ENCODE measurements at places on chromosomes 11 and 22.

DNA sequence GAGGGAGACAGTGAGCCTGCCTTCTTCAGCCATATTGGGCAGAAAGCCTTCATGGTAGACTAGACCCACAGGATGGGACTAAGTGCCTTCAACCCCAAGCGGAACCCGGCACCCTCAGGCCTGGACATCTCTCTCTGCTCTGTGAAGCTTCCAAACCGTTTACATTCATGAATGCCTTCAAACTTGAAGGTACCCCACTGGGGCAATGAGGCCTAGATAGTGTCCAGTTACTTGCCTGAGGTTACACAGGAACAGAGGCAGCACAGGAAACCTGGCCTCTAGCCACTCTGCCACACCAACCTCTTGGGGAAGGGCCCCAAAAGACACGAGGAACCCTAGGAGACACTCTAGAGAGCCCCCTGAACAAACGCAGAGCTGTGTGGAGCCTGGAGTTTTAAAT, 14.5 kb upstream of the CYP2R1 start:
- no peak for DNase-seq

GRCh38 chr11:17735818-17736578, 1.4 kb downstream of the KCNC1 start:
- no peak for DNase-seq

GRCh38 chr11:1529286-1529685, 42.7 kb upstream of the MOB2 start:
- DNase-seq = no peak

GRCh38 chr11:46290598-46291309, 13.3 kb downstream of the CREB3L1 start:
- DNase-seq = no peak

GRCh38 chr11:112013497-112014164, 11.6 kb upstream of the DLAT start:
- DNase-seq = no peak

DNA sequence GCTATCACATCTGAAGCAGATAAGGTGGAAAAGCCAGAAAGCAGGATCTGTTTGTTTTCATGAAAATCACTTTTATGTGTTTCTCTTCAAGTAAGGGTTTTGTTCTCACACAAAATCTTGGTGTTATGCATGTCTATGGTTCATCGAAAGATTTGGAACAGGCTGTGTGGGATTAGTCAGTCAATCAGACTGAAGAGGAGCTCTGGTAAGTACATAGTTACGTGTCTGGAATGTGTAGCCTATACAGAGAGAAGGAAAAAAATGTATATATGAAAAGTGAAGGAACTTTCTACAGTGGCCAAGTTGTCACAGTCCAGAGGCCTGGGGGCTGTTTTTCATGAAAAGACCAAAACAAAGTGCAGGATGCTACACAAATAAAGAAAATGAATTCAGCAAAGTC, 156.7 kb downstream of the CNTN5 start:
- no peak for DNase-seq

GRCh38 chr11:44426119-44426518, 116.2 kb upstream of the ALX4 start:
- no peak for DNase-seq

GRCh38 chr11:3783611-3784010, 13.7 kb downstream of the NUP98 start:
- DNase-seq = no peak

DNA sequence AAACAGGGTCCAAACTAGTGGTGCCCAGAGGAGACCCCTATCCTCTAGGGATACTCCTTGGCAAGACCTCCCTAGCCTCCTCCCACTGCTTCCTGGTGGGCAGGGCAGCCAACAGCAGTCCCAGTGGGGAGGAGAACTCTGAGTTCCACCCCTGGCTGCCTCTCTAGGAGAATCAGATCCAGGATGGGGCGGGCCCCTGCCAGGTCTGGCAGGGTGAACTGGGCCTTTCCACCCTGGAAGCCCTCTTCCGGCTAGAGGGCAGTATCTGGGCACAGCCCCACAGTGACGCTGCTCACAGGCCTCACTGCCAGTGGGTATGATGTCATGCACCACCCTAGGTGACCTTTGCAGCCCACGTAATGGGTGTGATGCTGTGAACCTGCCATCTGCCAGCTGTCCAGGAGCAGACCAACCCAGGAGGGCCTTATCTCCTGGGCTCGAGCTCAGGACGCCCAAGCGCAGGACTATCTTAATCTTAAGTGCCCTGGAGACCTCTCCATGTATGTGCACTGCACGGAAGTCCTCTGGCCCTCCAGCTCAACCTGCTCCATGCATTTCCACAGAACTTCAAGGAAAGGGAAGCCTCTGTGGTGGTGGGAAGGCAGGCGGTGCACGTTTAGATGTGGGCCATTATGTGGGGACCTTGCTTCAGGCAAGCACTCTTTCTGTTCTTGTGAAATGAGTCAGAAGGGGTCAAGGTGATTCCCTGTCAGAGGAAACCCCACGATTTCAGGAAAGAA, 31.8 kb upstream of the FCHSD2 start:
- DNase-seq = no peak

DNA sequence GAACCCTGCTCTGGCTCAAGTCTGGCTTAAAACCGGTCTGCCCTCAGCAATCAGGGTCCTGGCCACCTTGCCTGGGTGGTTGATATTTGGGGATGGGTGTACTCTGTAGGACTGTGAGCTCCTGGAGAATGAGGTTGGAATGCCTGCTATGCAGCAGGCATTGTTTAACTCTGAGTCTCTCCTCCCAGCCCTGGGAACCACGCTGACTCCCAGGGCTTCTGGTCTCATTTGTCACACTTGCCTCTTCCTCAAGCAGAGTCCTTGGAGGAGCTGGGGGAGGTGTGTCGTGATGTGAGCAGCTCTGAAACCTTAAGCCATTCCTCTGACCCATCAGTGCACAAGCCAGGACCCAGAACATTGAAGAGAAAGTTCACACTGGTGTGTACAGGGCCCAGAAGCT, 340.1 kb downstream of the MN1 start:
- no peak for DNase-seq

DNA sequence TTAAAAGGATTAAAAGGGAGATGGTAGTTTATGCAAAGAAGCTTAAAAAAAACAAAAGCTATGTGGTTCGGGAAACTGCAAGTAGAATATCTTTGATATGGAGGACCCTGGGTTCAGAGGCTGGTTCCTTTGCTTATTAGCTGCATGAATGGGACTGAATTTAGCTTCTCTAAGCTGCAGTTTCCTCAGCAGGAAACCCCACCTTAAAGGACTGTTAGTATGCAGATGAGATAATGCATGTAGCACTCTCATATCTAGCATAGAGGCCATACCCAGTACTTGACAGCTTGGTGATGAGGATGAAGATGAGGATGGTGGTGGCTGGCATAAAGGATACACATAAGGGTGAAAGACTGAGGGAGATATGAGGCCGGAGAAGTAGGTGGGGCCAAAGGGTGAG, 134.6 kb downstream of the RRAS2 start:
- no peak for DNase-seq

DNA sequence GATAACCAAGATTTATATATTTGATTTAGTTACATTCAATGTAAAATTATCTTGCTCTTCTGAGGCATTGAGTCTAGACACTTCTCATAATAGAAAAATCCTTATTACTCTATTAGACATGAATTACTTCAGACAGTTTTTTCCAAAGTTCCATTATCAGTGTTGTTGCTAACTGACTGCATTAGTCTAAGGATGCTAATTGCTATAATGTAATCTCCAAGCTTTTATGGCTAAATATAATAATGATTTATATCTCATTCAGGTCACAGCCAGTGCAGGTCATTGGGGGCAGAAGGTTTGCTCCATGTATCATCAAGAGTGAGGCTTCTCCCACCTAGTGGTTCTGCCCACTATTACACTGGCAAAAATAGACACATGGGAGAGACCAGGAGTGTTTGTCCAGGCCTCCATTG, 377.2 kb upstream of the DDI1 start:
- no peak for DNase-seq

GRCh38 chr11:889687-890475, 20.7 kb downstream of the CHID1 start:
- no peak for DNase-seq

DNA sequence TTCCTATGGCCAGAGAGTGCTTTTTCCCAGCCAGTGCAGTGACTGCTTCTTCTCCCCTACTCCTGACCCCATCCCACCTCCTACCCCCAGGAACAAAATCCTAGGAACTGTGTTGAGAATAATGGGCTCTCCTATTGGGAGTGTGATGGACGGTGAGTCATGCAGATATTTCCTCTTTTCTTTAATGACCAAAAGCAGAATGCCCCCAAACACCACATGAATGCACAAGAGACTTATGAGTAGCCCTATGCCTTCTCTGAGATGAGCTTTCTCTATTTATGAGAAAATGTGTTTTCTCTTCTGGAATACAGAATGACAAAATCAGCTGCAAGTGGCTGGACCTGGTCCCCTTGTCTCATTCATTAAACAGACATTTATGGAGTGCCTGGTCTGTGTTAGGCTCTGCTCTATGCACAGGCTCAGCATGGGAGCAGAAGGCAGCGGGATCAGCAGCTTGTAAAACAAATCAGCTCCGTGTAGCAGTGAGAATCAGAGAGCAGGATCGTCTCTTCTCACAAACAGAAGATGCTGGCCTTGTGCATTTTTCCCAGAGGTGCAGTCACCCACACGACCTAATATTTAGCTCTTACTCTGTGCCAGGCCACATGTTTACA, 47.5 kb upstream of the GALNT18 start:
- DNase-seq = no peak

GRCh38 chr11:43941257-43941994, 1.0 kb upstream of the C11orf96 start:
- DNase-seq = no peak

DNA sequence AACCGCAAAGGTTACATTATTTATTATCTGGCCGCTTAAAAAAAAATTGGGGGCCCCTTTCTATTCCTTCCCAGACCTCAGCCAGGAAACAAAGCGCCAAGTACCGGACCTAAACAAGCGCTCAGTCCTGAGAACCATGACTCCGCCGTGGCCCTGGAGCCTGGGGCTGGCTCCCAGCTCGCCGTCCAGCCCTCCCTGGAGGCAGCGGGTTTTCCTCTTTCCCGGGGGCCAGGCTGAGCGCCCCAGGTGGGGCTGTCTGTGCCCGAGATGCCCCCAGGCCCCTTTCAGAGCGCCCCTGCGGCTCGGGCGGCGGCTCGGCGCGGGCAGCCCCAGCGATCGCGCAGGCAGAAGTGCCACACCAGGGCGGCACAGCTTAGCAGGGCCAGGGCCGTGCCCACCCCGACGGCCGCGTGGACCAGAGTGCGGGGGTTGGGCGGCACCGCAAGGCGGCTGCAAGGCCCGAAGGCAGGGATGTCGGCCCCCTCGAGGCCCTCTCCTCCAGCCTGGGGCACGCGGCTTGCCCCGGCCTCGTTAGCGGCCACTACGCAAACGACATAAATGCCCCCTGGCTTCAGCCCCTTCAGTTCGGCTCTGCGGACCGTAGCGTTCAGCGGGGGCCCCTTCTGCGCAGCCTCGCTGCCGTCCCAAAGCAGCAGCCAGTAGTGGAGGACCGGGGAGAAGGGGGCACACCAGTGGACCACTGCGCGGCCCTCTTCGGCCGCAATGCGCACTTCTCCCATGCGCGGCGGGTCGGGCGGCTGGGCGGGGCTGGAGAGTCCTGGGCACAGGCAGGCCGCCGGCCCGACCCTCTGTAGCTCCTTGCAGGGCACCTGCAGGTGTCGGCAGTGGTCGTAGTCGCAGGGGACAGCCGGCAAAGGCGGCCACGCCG, 1.6 kb downstream of the LRRN4CL start:
- DNase-seq = no peak

DNA sequence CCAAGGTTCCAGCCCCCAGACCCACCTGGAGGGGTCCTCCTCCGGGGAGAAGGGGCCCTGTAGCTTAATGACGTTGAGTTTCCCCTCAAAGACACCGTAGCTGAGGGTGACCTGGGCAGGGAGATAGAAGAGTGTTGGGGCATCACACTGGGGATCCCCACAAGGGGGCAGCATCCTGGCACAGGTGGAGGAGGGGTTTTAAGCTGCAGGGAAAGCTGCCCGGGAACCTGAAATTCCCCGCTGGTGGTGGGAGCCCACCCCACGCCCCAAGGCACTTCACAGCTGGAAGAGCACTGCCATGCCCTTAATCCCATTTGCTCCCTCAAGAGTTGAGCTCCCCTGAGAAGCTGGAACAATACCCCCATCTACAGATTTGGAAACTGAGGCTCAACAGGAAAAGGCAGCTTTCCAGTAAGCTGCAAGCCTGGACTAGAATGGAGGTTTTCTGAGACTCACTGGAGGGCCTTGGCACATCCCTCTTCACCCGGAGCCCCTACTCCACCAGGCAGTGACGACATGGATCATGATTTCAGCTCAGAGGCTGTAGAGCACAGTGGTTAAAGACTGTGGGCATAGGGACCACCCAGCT, 13.7 kb downstream of the MFNG start:
- peak; percentile 22 for DNase-seq

- no peak for DNase-seq
These were observed 1417.4 kb downstream of the TBC1D22A start for GRCh38 chr22:48179571-48180546.

DNA sequence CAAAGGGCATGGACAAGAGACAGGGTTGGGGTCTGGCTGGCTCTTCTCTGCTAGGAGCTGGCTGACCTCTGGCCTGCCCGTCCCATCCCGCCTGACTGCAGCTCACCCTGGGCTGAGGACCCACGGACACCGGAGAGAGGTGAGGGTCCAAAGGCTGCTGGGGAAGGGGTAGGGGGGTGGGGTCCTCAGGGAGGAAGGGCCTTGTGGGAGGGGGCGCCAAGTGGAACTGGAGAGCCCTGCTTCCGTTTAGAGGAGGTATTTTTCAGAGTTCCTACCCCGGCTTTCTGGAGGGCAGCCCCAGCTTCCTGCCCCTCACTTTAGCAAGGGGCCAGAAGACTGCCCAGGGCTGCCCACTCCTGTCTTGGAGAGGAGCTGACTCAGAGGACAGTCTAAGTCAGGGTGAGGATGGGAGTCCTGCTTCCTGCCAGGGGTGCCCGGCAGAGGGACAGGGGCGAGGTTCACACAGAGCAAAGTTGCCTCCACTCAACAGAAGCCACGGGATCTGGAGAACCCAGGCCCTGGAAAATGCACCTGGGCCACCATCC, 7.1 kb downstream of the LARGE2 start:
- DNase-seq = no peak

DNA sequence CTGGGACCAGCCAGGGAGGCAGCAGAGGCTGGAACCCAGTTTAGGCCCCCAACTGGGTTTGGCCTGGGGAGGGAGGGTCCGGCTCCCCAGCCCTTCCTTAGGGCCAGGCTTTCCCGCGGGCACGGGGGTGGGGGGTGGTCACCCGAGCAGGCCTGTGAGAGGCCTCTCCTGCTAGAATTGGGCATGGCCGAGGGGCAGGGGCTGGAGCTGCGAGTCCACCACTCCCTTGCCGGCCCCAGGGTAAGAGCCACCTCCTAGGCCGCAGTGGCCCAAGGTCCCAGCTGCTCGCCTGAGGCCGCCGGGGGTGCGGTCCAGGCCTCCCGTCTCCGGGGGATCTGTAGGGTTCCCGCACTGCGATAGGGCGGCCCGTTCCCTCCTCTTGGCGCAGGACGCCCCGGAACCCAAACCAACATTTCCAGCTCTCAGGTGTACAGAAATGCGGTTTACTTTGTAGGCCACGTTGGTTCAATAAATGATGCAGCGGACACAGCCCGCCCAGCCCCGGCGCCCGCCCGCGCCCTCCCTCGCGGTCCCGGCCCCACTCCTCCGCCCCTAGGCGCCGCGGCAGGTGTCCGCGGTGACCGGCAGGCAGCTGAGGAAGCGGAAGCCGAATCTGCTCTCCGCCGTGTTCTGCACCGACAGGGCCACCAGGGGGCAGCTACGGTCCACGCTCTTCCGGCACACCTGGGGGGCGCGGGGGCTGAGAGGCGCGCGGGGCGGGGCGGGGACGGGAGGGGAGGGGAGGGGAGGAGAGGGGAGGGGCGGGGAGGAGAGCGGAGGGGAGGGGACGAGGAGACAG, 5.9 kb downstream of the LMNTD2 start:
- peak; percentile 76 for DNase-seq

- DNase-seq = no peak
These were observed 602 bp downstream of the NAT10 start for GRCh38 chr11:34105957-34106504.

GRCh38 chr22:35887296-35887875, 141.2 kb downstream of the RBFOX2 start:
- no peak for DNase-seq

Data from T-helper 1 cell (primary cell).